Activated T-cell treated with anti-CD3 and anti-CD28 coated beads for 48 hours (primary cell): ENCODE measurements at places on chromosomes 13 and 19.

DNA sequence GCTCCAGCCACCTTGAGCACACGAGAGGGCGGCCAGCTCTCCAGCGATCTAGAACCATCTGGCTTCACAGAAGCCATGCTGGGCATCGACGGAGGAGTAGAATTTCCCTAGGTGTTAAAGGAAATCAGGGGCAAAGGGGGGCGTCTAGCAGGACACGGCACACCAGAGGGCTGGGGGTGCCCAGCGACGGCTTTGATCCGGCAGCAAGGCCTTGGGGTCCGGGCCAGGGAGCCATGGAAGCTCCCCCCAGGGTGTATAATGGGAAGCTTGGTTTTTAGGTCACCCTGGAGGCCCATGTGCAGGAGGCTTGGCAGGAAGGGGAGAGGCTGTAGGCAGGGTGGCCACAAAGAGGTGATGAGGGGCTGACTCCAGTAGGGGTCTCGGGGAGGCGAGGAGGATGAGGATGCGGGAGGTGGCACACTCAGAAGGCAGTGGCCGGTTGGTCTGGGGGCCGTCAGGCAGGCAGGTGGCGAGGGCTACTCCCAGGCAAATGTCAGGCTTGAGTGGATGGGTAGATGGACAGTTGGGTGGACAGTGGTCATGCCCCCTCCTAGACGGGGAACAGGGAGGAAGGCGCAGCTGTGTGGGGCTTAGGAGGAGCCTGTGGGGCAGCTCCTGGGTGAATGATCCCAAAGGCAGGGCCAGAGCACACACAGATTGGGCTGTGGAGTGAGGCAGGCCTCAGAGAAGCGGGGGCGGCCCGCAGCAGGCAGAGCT lies 5.6 kb downstream of the KMT5C start:
- DNase-seq: no peak

- no peak for DNase-seq
These were observed 9.3 kb upstream of the CDX2 start for GRCh38 chr13:27978301-27978968.

DNA sequence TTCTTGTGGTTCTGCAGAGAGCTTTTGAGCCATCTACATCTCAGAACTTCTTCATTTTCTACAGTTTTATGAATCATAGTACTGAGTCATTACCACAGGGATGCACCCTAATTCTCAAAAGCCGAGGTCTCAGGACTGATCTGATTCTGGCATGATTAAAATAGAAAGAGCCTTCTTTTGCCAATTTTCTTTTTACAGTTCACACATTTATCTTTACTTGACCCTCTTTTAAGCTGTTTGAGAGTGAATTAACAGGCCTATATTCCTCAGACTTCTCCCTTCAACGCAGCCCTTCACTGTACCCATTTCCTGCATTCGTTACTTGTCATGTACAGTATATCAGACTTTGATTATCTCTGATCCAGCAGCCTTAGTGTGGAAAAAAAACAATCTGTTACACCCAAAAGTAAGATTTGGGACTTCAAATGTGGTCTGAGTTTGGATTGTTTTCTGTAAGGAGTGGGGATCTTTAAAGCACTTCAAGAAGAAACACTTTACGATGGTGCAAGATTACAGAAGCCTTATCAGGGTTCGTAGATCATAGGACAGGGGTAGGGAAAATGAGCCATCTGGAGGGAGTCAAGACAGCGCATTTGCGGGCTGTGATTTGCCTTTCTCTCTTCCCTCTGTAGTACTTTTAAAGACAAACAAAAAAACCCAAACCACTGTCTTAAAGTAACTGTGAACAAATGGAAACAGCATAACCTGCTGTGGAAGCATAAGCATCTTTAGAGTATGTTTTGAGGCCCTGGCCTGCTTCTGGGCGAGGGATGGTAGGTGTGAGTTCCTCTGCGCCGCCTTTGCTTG lies 15.3 kb upstream of the GPR183 start:
- no peak for DNase-seq

GRCh38 chr19:21610341-21610740 lies 104.9 kb downstream of the ZNF429 start:
- no peak for DNase-seq

DNA sequence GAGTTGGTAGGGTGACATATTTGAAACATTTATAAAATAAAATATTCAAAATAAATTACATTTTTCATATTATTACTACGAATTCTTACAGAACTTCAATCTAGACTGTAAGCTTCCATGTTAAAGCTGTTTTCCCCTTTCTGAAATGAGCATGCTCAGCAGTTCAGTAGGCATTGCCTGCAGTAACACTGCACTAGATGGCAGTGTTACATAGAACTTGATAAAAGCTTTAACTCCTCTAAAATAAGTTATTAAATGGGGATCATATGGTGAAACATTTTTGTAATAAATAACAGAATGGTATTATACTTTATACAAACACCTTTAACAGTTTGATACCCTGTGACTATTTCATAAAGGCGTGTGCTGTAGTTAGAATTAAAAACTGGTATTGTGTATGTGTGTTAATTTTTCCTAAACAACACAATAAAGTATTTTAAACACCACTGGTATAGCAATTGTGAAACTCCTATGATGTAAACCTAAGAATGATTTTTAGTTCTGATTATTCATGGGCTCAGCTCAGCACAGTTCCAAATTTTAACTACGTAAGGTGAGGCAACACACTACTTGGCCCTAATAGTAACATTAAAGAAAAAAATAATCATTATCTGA lies 11.6 kb upstream of the GPR18 start:
- no peak for DNase-seq

DNA sequence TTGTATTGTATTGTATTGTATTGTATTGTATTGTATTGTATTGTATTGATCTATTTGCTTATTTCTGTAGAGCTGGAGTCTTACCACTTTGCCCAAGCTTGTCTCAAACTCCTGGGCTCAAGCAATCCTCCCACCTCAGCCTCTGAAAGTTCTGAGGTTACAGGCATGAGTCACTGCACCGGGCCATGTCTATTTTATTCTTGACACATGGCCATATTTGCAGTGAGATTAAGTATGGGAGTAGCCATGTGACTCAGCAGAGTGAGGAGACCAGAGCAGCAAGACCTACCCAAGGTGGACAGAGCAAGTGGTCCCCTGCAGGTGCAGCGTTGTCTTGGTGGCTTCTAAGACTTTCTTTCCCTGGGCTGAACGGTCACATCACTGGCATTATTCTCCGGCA lies 49.1 kb upstream of the UBAC2 start:
- DNase-seq: peak; percentile 6

DNA sequence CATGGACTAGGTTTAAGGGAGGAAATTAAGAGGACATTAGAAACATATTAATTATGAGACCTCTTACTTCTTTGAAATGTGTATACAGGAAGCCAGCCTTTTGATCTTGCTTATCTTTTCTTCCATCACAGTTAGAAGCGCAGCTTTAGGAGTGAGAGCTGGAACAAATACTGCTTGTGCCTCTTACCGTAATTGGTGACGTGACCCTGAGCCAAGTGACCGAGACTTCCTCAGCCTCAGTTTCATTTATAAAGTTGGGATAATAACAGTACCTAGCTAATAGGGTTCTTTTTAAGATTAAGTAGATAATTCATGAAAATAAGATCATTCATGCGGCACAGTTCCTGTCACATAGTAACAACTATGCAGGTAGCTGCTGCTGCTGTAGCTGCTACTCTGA lies 18.5 kb downstream of the FREM2 start:
- DNase-seq: no peak

DNA sequence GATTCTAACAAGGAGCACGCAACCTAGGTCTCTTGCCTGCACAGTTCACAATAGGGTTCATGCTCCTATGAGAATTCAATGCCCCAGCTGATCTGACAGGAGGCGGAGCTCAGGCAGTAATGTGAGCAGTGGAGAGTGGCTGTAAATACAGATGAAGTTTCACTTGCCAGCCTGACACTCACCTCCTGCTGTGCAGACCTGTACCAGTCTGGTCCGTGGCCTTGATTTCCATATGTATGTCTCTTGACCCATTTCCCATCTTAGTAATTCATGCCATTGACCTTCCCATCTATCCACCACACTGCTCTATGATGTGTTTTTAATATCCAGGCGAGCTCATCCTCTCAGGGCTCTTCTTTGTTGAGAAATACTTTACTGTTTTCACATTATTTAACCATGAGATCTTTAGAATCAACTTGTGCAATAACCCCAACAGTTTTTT lies 95.2 kb downstream of the LRCH1 start:
- no peak for DNase-seq

GRCh38 chr19:34365463-34366401 lies 736 bp downstream of the GPI start:
- no peak for DNase-seq

GRCh38 chr19:47601180-47601904 lies 7.6 kb upstream of the BICRA start:
- no peak for DNase-seq

DNA sequence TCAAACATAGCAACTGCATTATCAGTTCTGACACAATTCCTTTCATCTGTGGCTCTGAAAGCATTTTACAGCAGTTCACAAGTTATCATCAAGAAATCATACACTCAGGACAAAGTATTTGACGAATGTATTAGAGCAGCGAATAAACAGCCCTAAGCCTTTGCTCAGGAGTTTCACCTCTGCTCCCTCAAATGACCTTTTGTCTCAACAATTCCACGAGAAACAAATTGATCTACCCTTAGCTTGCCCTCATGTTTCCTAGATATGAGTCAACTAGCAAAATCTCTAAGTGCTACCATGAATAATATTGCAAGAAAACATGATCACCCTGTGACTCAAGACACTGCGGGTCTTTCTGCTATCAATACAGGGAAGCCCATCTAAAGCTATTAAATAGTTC lies 396.1 kb downstream of the EFNB2 start:
- no peak for DNase-seq

DNA sequence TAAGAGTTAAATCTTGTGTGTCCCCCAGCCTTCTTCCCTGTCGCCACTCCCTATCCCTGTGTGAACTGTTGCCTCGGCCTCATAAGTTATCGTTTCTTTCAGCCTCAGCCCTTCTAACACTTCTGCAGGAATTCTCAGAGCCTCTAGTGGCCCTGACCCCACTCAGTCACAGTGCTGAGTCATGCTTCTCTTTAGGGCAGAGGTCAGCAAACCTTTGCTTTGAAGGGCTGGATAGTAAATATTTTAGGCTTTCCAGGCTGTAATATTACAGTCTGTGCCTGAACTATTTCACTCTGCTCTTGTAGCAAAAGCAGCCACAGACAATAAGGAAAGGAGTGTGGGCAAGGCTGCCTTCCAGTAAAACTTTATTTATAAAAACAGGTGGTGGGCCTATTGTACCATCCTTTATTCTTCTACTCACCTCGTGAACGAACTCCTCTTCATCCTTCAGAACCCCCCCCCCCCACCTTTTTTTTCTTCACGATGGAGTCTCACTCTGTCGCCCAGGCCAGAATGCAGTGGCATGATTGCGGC lies 22.1 kb downstream of the MYO9B start:
- no peak for DNase-seq
